Stimulated activated CD8-positive, alpha-beta memory T cell treated with anti-CD3 and anti-CD28 coated beads, Interleukin-7, amount 100 ng/mL, for 1 hour (primary cell): ENCODE measurements at places on chromosomes 1 and 21.

DNA sequence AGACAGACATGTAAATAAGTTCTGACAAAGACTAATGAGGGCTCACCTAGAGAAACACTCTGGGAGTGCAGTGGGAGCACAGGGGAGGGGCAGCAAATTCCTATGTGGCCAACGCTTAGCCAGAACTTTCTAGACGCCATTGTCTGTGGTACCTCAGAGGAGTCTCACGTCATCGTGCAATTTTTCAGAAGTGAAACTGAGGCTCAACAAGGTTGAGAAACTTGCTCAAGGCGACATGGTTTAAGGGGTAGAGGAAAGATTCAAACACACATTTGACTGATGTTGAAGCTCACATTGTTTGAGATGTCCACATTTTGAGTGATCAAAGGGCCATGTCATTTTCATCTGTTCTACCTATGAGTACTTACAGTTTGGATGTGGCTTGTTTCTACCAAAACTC is 152.6 kb upstream of the LMO4 start:
- DNase-seq = no peak

DNA sequence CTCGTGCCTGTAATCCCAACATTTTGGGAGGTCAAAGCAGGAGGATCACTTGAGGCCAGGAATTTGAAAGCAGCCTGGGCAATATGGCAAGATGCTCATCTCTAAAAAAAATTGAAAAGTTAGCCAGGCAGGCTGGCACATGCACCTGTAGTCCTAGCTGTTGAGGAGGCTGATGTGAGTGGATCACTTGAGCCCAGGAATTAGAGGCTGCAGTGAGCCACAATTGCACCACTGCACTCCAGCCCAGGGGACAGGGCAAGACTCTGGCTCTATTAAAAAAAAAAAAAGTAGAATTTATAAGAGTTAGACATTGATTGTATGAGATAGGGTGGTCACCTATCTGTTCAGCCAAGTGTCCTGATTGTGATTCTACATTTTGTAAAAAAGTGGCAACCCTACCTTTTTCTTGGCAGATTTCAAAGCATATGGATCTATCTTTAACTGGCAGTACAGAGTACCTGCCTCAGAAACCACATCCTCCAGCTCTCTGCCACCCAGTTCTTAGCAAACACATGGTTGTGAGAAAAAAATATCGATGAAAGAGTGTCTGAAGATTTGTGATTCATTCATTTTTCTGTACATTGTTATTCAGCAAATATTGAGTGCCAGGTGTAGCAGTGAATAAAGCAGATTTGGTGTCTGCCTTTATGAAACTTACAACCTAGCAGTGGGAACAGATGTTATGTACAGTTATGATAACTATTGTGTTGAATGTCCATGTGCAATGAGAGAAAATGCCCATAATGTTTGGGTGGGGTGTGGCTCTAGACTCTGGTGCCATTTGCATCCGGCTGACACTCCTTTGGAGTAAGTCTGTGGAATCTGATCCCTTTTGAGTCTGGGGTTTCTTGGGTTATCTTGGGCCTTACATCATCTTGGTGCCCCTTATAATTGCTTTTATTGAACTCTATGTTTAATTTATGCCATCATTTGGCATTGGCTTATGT is 82.5 kb downstream of the ST3GAL3 start:
- no peak for DNase-seq

DNA sequence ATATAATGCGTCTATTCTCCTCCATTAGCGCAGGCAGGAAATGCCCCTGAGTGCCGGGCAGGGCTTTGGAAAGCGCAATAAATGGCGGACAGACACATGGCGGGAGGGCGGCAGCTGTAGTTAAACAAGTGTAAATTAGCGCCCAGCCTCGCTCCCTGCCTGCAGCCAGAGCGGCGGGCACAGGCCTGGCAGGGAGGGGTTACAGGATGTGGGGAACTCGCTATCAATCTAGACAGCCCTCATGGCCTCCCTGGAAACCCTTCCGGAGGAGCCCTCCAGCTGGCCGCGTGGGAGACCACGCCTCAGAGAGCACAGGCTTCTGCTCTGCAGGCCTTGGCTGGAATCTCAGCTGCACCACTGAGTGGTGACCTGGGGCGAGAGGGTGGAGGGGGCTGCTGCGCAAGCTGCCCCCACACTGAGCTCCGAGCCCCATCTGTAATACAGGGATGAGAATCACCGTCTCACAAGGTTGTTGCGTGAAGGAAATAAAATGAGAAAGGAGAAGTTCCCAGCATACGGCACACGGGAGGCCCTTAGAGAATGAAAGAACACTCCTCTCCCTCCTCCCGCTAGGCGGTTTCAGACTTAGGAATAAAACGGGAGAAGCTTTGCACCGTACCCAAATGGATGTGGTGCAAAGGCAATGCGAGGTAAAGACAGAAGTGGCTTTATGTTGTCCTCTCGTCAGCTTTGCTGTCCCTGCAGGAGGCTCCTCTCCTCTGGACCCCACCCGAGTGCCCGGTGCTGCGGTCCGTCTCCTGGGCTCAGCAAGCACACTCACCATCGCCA is 167.2 kb upstream of the POU3F1 start:
- DNase-seq = no peak

- DNase-seq = no peak
Observed at GRCh38 chr1:71304125-71304524, 223.3 kb upstream of the ZRANB2 start.

GRCh38 chr1:56399326-56399725 is 180.0 kb downstream of the PLPP3 start:
- no peak for DNase-seq

DNA sequence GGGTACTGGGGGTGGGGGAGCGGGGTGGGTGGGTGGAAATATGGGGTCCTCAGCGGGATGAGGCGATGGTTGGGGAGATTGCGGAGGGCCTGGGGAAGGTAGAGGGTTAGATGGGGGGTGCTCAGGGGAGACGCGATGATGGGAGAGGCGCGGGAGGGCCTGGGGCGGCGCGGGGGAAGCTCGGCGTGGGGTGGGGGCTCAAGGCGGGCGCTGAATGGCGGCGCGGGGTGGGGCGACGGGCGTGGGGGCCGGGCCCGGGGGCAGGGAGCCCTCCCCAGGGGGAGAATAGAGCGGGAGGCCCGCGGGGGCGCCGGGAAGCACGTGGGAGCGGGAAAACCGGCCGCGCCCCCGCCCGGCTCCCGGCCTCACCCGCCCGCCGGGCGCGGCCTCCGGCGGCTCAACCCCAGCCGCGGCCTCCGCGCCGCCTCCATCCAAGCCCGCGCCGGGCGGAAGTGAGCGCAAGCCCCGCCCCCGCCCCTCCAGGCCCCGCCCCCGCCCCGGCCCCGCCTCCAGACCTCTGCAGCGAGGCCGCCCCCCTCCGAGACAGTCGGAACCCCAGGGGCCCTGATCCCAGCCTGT is at the start of gene FAAP20:
Gene FAAP20, minus strand, starts transcription at position 454 of the 579 bp plus-strand sequence. Its CDS starts 23 bp downstream, at position 431.
- DNase-seq = peak; percentile 56

- DNase-seq = no peak
Observed at GRCh38 chr21:32764186-32764585, 7.4 kb downstream of the PAXBP1 start.

GRCh38 chr1:7401814-7402547 is 369.1 kb upstream of the VAMP3 start:
- no peak for DNase-seq

GRCh38 chr1:52263153-52263910 is 102.7 kb downstream of the CC2D1B start:
- DNase-seq = no peak

DNA sequence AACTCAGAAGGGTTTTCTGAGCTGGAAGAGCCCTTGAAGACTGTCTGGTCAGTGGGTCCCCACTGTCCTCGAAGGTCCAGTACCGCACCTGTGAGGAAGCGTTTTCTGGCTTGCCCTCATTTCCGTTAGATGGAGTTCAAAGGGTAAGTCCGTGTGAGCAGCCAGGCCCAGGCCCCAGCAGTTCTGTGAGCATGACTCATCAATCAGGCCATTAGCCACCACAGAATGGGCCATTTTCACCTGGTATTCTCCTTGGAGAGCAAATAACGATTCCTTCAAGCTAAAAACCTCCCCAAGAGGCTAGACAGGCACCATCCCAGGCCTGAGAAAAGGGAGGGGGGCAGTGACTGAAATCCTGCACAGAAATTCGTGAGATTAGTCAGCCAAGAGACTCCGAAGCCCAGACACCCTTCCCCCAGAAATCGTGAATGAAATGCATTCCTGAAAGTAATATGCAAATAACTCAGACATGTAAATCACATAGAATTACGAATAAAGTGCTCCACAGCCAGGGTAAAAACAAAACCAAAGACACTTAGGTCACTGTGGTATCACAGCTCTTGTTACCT is 66.0 kb downstream of the BCAR3 start:
- DNase-seq = no peak

DNA sequence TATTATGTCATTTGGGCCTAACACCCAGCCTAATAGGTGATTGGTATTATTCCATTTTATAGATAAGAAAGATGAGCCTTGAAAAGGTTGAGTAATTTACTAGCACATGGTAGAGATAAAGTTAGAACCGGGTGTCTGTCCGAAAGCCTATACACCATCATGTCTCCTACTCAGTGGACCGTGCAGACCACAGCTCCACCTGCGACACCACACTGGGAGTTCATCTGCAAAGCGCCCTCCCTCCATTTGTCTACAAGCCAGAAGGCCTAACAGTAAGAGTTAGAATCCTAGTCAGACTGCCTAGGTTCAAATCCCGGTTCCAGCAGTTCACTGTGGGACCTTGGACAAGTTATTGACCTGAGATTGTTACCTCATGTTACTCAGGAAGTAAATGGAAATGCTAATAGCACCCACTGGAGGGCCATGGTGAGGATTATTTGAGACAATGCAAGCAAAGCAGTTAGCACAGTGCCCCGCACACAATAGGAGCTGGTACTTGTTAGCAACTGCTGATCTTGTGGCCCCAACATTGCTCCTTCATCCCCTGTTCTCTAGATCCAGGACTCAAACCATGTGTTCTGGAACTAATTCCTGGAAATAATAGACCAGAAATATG is 20.5 kb downstream of the ARMH1 start:
- DNase-seq = no peak

- DNase-seq = no peak
Observed at GRCh38 chr21:29389136-29389535, 90.4 kb downstream of the BACH1 start.

DNA sequence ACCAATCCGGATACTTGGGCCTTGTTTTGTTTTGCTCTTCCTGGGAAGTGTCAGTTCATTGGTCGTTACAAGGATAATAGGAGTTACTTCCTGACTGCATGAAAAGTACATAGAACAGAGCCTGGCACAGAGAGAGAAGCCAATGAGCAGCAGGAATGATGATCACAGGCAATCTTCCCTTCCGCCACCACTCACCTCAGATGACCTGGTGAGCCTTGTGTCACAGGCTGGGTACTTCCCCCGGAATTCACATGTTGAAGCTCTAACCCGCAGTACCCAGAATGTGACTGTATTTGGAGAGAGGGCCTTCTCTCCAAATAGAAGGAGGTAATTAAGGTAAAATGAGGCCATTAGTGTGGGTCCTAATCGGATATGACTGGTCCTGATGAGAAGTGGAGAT is 18.8 kb upstream of the GPR137B start:
- DNase-seq = no peak

DNA sequence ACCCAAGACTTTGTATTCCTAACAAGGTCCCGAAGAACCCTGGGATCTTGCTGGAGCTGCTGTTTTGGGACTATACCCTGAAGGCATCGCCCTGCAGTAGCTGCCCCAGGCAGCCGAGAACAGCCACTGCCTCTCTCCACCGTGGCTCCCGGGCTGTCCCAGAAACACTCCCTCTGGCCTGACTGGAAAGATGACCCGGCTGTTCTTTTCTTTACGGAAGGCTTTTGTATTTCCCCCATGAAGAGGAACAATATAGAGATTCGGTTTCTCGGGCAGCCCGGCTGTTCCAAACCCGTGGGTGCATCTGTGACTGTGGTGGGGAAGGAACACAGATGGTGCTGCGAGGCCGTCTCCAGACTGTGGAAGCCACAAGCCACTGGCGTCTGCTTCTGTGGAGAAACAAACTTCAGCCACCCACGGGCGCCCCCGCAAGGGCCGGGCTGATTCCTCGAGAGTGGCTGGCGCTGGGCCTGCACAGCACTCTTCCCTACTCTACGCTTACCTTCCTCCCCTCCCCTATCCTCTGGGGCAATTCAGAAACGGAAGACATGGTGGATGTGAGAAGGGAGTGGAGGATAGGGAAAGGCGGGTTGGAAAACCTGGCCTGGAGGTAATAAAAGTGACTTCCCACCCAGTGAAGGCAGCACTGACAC is 33.7 kb upstream of the VASH2 start:
- DNase-seq = no peak

- DNase-seq = no peak
Observed at GRCh38 chr21:26965040-26965906, 1.6 kb downstream of the ADAMTS5 start.

GRCh38 chr1:174352883-174353608 is 94.7 kb upstream of the GPR52 start:
- DNase-seq = no peak

- DNase-seq = no peak
Observed at GRCh38 chr1:87739704-87740103, 411.0 kb downstream of the LMO4 start.

- peak; percentile 79 for DNase-seq
Observed at GRCh38 chr1:173477286-173478093, at the start of gene PRDX6. PRDX6 (plus strand) TSS chr1:173477335; CDS start chr1:173477398, 63 bp downstream.

GRCh38 chr1:218332416-218332815 is 12.7 kb upstream of the TGFB2 start:
- no peak for DNase-seq

DNA sequence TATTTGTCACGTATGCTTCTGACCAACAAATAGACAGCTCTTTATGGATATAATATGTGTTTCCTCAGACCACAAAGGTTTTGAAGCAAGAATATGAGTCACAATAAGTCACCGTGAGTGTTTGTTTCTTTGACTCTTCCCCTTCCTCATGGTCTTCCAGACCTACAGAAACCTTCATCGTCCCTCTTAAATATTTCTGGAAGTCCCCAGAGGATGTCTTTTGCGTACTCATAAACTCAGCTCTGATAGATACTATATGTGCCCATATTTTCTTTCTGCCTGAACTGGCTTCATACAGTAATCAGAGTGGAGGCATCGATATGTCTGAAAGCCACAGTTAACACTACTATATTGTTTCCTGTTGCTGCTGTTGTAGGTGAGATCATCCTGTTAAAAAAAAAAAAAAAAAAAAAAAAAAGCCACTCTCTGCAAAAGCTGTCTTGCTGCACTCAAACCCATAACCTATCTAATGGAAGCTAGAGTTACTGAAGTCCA is 38.4 kb downstream of the ADAMTS1 start:
- no peak for DNase-seq

DNA sequence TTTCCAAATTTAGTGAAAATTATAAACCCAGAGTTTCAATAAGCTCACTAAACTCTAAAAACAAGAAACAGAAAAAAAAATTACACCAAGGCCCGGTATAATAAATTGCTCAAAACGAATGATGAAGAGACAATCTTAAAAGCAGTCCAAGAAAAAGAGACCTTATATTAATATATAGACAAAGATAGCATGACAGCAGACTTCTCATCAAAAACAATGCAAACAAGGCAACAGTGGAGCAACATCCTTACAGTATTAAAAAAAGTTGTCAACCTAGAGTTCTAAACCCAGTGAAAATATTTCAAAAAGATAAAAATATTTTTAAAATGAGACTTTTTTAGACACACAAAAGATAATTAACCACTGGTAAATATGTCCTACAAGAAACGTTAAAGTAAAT is 46.7 kb downstream of the KIFAP3 start:
- DNase-seq = no peak

GRCh38 chr1:52550447-52550846 is 2.4 kb downstream of the TUT4 start:
- no peak for DNase-seq

- DNase-seq = no peak
Observed at GRCh38 chr1:26932531-26932930, 11.0 kb downstream of the NUDC start.
